ENCODE measurements at places on chromosomes 2 and 18. TPM values are rescaled to one million over a fixed set of nuclear protein-coding genes. Genes with fewer than 3 reads are reported as not detected.

The GKN1 gene
- total RNA-seq: not detected

The FRZB gene
- 66.1 TPM for total RNA-seq

The FARSB gene
- total RNA-seq: 15.6 TPM

The FZD7 gene
- total RNA-seq: 31.8 TPM

The USP34 gene
- 261 TPM for total RNA-seq

The DNAJC5G gene
- total RNA-seq: not detected

All from camera-type eye (tissue), 1 donor.